CD8-positive, alpha-beta memory T cell (primary cell): ENCODE measurements at places on chromosomes 7 and 10.

- no peak overlapping the region for H3K27ac ChIP-seq
- H3K4me1 ChIP-seq, result no peaks in the 10 kb centered on the region
- H3K36me3 ChIP-seq, result no peaks in the 10 kb centered on the region
- H3K27me3 ChIP-seq, result no peaks in the 10 kb centered on the region
- no peak for DNase-seq
Measured at GRCh38 chr7:101676956-101677355, 47.9 kb upstream of the MYL10 start.

DNA sequence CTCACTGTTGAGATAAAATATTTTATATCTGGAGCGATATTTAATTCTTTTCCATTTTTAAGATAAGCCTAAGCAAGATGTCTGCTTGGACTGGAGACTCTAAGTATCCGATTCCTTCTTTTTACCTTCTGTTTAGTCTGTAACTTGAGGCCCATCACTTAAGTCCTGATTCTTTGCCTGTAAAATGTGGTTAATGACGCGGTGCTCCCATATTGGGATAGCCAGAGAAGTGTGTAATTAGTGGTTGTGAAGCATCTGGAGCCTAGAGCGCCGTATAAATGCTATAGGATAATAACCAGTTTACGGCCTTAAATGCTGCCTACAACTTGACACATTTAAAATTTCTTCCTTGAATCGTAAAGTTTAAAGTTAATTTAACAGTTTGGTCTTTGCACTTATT is 132.9 kb downstream of the CHN2 start:
- no peak overlapping the region for H3K4me3 ChIP-seq
- H3K36me3 ChIP-seq, result no peaks in the 10 kb centered on the region
- no peak for DNase-seq
- H3K4me1 ChIP-seq, result no peaks in the 10 kb centered on the region
- no peaks in the 10 kb centered on the region for H3K27me3 ChIP-seq

GRCh38 chr10:873020-873419 is 58.5 kb downstream of the LARP4B start:
- H3K4me3 ChIP-seq, result no peak overlapping the region
- no peak for DNase-seq
- H3K27me3 ChIP-seq, result no peaks in the 10 kb centered on the region
- peaks cover 15% of the 10 kb centered on the region for H3K36me3 ChIP-seq
- H3K27ac ChIP-seq, result no peak overlapping the region

DNA sequence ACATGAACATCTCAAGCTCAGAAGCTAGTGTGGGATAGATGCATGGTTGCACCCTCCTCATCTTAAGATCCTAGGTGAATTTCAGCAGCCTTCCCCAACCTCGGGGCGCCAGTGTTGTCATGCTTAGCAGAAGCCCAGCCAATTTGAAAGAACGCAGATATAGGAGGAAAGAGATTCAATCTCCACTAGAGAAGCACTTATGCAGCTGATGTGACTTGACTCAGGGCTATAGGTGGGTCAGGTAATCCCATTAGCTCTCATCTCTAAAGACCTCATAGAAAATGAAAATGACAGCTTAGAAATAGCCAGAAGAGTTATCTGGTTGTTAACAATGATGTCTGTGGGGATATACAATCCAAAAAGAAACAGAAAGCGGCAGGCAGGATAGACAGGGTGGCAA is 310.5 kb downstream of the GPAM start:
- H3K36me3 ChIP-seq, result no peaks in the 10 kb centered on the region
- H3K4me1 ChIP-seq, result no peaks in the 10 kb centered on the region
- no peak for DNase-seq
- no peak overlapping the region for H3K4me3 ChIP-seq
- no peak overlapping the region for H3K27ac ChIP-seq
